ENCODE measurements at places on chromosomes 5 and 9.

GRCh38 chr5:127586066-127586770, 62.7 kb upstream of the CTXN3 start:
- peak; percentile 13 for DNase-seq

DNA sequence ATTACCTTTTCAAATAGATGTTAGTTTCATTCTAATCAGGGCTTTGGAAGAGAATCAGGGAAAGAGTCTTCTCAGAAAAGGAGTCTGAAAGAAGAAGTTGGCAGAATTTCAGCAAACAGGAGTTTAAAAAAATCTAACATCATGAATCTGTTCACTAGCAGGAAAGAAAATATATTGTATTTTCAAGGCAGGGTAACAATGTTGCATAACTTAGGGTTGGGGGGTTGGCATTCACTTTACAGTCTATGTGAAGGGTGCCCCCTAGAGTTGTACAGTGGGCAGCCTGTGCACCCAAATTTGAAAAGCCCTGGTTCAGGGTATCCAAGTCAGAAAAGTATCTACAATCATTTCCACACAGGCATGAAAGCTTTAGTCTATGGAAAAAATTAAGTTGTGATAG, 348.4 kb upstream of the SLC30A5 start:
- DNase-seq: no peak

GRCh38 chr9:3942361-3942760, 357.5 kb downstream of the GLIS3 start:
- DNase-seq: no peak

DNA sequence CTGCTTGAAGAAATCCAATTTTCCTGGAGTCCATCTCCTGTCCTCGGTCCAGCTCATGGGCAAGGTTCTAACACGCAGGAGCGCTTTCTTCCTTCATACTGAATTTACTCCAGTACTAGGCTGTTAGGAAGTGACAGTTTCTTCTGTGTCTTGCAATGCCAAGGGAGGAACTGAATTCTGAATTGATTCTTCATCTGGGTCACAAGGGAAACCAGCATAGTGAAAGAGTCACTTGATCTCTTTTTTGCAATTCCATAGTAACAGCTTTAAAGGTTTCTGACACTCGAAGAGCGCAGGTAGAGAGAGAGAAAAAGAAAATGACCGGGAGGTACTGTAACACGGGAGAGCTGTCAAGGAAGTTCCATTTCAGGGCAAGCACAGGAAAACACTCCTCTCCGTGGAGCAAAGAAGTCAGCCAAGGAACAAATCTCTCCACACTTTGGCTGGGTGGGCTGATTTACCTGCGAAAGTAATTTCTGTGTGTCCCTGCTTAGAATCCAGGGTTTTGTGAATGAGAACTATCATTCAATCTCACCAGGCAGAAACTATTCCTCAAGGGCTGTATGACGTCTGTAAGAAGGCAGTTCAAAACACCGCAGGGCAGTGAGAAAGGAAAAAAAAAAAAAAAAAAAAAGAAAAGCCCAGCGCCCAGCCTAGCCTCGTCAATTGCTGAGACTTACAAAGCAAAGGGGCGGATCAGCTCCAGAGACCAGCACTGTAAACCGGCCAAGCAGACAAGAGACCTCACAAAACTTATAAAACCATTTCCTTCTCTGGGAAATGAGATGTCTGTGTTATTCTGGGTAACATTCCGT, 617.8 kb downstream of the PDE4D start:
- DNase-seq: no peak

DNA sequence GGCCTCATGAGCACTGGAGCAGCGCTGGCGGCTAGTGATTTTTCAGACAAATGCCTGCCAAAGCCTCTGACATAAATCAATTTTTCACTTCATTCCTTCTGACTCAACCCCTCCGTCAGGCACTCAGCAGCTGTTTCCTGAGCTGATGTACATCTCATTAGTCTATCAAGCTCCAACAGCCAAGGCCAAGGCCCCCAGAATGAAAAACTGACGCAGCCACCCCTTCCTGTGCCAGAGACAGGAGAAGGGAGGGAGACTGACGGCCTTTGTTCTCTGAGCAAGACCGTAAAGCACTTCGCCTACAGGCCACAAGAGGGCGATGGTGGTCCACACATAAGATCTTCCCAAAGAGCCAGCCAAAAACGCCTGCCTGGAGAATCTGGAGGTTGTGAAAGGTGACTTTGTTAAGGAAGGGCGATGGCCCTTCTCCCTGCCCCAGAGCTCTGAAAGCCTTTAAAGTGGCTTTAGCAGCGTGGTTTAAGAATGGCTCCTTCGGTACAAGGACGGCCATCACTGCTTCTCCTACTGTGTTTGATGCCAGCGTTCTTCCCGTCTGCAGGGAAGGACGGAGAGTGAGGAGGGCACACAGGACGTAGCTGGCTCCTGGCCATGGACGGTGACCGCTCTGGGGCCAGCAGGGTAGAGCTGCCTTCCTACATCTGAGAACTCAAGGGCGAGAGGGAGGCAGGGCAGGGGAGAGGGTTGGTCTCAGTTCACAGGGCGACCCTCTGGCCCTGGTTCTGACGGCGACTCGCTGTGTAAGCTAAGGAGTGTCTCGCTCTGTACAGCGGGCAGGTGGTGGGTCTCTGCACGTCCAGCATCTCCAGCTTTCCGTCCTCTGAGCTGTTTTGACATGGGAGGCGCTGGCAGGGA, 37.0 kb downstream of the ALG2 start:
- DNase-seq: peak; percentile 67

GRCh38 chr5:3320317-3320875, 275.2 kb upstream of the IRX1 start:
- no peak for DNase-seq

DNA sequence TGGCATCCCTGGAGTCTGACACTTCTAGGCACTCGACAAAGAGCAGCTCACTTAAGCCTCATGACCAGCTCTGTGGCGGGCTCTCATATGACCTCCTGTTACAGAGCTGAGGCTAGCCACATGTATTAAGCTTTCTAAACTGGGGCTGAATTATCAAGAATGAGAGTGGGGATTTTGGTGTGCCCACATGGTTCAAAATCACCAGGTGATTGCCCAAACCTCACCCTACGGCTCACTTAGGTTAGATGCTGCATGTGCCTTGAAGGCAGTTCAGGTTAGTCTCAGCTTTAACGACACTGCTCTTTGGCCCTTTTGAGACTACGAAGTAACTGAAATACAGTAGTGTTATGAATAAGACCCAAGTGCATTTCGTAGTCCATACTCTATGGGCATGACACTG, 39.4 kb upstream of the SMIM32 start:
- no peak for DNase-seq

DNA sequence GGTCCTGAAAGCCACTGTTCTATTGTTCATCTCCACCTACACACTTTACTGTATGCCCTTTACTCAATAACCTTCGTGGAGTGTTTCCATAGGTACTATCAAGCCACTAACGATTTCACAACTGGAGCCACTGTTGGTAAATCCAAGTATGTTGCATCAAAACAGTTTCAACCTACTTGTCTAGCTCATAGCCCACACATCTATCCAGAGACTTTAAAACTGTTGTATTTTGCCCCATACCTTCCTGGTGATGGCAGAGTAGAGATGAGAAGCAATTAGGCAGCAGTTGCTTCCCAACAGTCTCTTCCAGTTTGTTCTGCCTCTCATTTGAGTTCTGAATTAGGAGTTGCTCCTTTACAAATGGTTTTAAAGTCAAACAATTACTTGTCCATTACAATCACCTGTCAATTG, 607 bp downstream of the FAXDC2 start:
- peak; percentile 49 for DNase-seq

- DNase-seq: peak; percentile 47
These were observed 140.0 kb downstream of the SIL1 start for GRCh38 chr5:139058121-139058520.

DNA sequence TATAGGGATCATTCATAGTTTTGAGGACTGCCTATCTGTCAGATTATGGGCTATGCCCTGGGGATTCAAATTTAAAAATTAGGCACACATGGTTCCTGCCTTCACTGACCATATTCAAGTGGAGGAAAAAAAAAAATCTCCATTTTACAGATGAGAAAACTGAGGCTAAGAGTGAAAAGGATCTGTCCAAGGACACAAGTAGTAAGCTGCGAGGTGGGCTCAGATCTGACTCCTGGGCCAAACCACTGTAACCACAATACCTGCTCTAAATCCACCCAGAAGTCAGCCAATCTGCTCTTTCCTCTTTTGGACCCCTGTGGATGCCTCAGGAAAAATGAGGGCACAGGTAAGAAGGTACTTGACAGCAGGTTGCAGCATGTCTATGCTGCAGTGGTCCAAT, 2.8 kb upstream of the TOR1A start:
- no peak for DNase-seq

DNA sequence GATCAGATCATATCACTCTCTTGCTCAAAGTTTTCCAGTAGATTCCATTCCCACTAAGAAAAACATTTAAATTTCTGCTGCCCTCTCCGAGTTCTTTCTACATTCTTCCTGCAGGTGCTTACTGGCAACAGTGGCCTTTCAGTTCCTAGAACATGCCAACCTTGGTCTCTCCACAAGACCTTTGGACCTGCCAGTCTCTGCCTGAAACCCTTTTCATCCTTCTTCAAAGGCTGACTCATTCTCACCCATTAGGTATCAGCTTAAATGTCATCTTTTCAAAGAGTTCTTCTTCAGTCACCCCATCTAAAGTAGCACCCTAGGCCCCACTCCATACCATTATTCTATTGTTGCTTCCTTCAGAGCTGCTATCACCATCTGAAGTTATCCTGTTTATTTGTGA, 21.8 kb downstream of the PPIC start:
- DNase-seq: no peak

DNA sequence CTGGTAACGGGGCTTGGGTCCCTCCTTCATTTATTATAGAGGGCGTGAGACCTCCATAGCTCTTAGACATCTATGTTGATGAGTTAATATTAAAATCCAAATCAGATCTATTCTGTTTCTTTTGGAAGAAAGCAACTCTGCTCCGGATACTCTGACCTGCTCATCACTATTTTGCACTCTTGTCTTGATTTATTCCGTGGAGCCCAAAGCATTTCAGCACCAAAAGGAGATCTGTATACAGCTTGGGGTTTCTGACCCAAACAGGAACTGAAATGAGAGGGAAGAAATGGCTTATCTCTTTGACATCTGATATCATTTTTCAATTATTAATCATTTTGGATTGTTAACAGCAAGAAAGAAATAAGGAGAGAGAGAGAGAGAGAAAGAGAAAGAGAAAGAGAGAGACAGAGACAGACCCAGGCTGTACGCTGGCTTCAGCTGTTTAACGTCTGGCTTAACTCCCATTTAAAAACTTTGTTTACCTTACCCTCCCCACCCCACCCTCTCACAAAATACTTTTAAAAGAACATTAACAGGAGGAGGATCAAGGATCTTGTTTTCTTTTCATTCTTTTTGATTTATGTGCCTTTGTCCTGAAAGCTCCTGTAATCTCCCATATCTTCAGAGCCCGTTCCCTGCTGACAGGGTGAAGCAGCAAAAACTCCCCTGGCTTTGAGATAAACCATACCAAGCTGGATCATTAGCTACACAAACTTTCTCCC, 231.4 kb upstream of the TUT7 start:
- no peak for DNase-seq

- peak; percentile 73 for DNase-seq
These were observed 39.1 kb upstream of the CTNNAL1 start for GRCh38 chr9:109052416-109052815.

DNA sequence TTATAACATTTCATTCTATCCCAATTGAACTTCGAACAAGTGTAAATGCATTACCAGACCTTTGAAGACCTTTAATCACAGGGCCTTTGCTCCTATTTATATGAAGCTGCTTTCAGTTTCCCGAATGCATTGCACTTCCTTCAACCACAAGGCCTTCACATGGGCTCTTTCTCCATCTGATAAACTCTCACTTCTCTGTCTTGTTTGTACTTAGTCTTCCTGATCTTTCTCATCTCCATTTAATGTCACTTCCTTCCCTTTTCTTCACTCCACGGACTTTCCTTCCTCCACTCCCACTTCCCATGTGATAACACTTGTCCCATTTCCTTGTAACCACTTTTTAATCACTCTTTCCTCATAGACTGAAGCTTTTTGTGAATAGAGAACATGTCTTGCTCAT, 74.3 kb upstream of the TNC start:
- no peak for DNase-seq

GRCh38 chr5:103428411-103428871, 134.1 kb downstream of the NUDT12 start:
- no peak for DNase-seq

- DNase-seq: no peak
These were observed 3.2 kb upstream of the BTNL9 start for GRCh38 chr5:181036816-181037364.

- DNase-seq: no peak
These were observed 63.2 kb downstream of the SERINC5 start for GRCh38 chr5:80192507-80193241.

GRCh38 chr5:5719292-5719691, 296.8 kb downstream of the ICE1 start:
- DNase-seq: no peak

- no peak for DNase-seq
These were observed 75.5 kb upstream of the UNC5A start for GRCh38 chr5:176734756-176735342.

GRCh38 chr5:80466669-80467485, 21.0 kb upstream of the FAM151B start:
- peak; percentile 10 for DNase-seq

GRCh38 chr9:27864644-27865438, 291.6 kb upstream of the C9orf72 start:
- no peak for DNase-seq

All from AG09309 (cell line).